ENCODE measurements at places on chromosomes 2 and 18. TPM values are rescaled to one million over a fixed set of nuclear protein-coding genes. Genes with fewer than 3 reads are reported as not detected.
A peak's percentile ranks its signal among the peaks of the same experiment; 100 is the strongest.

- no peak for DNase-seq
Measured at GRCh38 chr2:178731300-178731699, 75.9 kb downstream of the TTN start.

- no peak for DNase-seq
Measured at GRCh38 chr2:84429328-84429727, 29.8 kb downstream of the SUCLG1 start.

DNA sequence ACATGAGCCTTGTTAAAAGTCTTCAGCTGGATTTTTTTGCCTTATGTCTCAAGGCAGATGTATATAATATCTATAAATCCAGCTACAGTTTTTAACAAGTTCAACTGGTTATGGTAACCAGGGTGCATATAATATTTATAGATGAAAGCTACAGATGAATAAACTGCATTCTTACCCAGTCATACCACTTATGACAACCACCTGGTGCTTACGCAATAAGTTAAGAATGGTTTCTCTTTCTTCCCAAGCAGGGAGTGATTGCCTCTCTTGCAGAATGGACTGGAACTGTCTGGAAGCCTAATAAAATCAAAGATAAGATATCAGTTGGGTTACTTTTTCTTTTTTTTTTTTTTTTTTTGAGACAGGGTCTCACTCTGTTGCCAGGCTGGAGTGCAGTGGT, 19.6 kb downstream of the DHX57 start:
- no peak for DNase-seq

DNA sequence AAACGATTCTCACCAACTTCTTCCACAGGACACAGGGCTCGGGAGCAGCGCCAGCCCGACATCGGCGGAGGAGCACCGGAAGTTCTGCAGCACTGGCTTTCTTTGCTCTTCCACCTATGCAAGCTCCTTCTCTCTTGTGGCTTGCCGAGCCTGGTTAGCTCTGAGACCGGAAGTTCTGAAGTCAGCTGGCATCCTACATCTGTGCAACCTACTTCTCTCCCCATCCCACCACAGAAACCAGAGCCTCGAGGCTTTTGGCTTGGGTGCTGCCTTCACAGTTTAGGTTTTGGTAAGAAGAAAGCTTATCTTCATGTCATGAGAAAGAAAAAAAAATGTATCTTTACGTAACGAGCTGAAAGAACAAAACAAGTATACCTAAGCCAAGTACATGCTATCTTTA, 111.7 kb downstream of the ANKRD44 start:
- no peak for DNase-seq

DNA sequence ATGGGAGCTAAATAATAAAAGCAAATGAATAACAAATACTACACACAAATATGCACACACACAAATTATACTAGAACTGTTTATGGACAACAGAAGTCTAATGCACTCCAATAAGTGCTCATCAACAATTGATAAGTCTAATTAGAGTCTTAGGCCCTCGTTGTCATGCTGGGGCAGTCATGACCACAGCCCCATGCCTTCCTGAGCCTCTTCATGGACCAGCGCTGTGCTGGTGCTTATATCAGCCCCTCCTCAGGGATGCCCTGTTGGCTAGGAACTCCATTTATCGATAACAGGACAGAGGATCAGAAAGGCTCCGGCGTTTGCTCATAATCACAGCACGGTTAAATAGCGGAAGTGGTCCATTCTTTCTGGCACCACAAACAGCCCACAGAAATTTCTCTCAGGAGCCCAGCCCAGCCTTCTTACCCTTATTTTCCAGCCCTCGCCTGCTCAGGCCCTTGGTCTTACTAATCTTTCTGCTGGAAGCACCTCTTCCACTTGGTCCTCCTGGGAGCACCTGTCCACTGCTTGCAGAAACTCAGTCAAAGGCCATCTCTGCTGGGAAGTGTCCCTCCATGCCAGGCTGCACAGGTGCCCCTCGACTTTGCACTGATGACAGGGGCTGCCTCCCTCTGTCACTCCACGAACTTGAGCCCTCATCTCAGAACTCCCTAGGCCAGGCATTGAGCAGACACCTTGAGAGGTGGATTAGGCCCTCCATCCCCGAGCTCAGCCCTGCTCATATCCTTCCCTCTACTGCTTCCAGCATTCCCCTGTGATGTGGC, 500.2 kb upstream of the HS6ST1 start:
- no peak for DNase-seq

- DNase-seq: no peak
Measured at GRCh38 chr2:99652862-99653261, 163.0 kb upstream of the REV1 start.

DNA sequence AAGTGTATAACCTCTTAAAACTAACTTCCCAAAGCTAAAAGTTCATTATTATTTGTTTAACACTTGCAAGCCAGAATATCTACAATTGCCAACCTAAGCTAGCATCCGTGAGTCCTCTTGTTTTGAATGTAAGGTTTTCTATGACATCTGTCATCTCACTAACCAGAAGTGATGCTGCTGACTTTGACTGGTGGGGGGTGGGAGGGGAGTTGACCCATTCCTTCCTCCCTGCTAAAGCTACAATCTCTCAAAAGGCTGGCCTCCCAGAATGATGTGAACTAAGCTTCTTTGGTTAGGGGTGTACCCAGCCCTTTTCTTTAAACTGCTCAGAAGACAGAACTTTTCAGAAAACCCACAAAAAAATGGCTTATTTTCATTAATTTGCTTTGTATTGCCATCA, 280.6 kb downstream of the ZEB2 start:
- DNase-seq: no peak

DNA sequence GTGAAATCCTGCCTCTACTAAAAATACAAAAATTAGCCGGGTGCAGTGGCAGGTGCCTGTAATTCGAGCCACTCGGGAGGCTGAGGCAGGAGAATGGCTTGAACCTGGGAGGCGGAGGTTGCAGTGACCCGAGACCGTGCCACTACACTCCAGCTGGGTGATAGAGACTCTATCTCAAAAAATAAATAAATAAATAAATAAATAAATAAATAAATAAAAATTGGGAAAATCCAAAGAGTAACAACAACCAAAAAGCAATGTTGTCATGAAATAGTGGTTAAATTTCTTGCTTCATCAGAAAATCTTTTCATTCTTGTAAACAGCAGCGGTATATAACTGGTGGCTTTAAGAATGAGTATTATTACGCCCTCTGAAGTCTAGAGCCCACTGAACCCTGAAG, 54.4 kb downstream of the HEATR5B start:
- DNase-seq: no peak

DNA sequence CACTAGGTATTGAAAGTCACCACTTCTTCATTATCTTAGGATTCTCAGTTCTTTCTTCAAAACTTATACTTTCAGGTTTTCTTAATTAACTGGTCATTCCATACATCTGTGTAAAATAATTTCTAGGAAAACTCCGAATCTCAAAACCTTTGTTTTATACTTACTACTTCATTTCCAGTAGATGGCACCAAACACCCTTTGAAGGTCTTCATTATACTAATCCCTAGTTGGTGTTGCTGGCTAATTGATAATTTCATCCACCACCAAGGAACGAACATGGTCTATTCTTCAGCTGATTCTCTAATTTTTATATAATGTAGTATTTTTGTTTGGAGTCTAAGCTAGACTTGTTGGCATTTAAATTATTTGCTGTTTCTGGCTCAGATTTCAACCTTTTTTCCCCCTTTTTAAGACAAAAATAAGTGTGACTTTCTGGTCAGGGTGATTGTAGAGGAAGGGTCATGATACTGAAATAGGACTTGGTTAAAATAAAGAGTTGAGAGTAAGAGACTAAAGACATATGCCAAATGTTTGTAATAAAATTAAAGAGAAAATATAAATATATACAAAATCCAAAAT, 2.8 kb upstream of the MXD1 start:
- no peak for DNase-seq

GRCh38 chr2:239225371-239225851, 175.4 kb downstream of the HDAC4 start:
- DNase-seq: no peak

DNA sequence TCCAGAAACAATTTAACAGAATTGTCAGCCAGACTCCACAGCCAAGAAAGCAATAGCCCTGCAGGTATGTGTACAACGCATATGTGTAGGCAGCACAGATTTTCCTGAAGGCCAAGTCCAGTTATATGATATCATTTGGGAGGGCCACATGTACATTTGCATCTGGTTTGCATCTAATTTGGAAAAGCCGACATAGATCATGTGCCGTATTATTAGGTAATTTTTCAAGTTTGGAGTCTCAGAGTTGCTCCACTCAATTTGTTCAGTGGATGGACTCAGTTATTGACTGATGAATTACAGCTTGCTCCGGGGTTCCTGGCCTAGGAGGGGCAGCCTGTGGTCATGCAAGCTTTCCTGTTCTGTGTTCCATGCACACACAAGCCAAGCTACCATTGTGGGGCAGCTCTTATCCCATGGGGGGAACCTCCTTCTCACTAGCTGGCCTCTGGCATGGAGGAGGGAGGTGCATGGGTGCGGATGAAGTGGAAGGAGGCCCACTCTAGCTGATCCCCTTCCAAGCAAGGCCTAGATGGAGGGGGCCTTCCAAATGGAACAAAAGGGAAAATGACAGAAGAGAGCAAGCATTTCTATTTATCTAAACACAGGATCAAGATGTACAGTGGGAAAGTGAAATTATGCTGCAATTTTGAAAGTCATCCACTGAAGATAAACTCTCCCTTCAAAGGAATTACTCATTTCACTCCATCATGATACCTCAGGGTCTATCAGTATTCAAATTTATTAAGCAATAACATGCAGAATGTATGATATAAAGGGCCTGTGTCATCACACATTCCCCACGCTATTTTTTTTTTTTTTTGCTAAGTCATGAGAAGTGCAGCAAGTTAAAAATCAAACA, 202.6 kb upstream of the SMAD2 start:
- DNase-seq: no peak

- no peak for DNase-seq
Measured at GRCh38 chr2:200467806-200468681, 41.8 kb downstream of the KCTD18 start.

GRCh38 chr18:8820396-8821082, 115.2 kb downstream of the MTCL1 start:
- DNase-seq: no peak

DNA sequence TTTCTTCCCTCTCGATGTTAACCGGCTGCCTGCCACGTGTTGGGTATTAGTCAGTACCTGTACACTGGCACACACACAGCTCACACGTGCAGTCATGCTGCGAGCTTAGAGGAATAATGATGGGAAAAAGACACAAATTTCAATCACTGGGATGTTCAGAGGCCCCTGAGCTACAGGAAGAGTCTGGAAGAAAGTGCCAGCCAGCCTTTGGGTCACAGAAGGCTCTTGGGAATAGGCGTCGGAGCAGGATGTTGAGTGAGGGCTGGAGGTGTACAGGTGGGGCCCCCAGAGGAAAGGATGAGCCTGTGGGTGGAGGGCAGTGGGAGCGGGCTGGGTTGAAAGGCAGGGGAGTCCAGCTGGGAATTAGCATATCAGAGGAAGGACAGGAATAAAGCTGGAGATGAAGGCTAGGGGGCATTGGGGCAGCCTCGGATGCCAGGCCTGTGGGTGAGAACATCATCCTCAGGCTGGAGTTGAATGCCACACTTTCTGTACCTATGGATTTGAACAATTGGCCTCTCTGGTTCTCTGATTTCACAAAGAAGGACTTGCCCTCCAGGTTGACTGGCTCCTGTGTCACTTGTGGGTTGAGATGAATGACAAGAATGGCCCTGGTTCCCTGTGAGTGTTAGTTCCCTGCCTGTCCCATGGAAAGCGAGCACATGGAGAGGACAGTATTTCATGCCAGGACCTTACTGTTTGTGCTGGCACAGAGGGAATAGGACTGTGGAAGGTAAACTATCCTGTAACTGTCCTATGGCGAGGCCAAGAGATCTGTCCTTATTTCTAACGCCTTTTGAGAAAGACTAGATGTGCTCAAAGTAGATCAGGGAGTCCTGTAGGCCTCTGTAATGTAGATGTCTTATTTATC, 40.6 kb downstream of the GREB1 start:
- no peak for DNase-seq

GRCh38 chr2:48043131-48043700, 136.9 kb upstream of the FBXO11 start:
- DNase-seq: no peak

GRCh38 chr2:78351208-78351607, 674.3 kb upstream of the REG3G start:
- no peak for DNase-seq

GRCh38 chr2:121903037-121903689, 147.7 kb downstream of the TSN start:
- DNase-seq: no peak

- no peak for DNase-seq
Measured at GRCh38 chr2:43519643-43520221, 76.1 kb downstream of the THADA start.

GRCh38 chr2:224260372-224261020, 141.4 kb downstream of the FAM124B start:
- DNase-seq: peak; percentile 76

DNA sequence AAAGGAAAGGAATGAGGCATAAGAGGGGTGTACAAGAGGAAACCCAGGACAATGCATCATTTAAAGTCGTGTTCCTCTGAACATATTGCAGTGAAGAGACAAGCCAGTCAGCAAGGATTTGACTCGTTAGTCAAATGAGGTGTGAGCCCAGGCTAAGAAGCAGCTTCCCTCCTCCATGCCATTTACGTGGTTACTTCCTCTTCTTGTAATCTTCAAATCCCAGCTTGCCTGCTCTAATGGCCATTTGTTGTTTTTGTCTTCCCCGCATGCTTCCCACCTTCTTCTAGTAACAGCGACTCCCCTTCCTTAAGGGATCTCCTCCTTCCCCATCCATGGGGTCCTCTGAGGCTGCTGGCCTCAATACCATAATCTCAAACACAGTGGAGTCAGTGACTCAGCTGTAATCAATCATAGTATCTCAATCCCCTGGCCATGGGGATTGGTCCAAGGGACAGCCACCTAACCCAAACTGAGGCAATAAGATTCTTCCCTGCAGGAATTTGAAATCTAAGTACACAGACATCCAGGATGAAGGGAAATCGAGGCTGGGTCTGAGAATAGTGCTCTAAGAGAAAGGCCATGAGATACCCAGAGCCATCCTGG, 37.6 kb downstream of the SLC14A1 start:
- no peak for DNase-seq

GRCh38 chr2:239294571-239295054, 106.2 kb downstream of the HDAC4 start:
- no peak for DNase-seq

- no peak for DNase-seq
Measured at GRCh38 chr2:135651717-135652116, 89.9 kb upstream of the UBXN4 start.

REG3G gene
- polyA plus RNA-seq: not detected

PJVK gene
- polyA plus RNA-seq: 8.9 TPM

PMAIP1 gene
- 3.6 TPM for polyA plus RNA-seq

GKN1 gene
- polyA plus RNA-seq: not detected

MARCHF4 gene
- polyA plus RNA-seq: 0.13 TPM

TGFA gene
- 19.2 TPM for polyA plus RNA-seq

BUB1 gene
- 24.1 TPM for polyA plus RNA-seq

ANKRD30B gene
- polyA plus RNA-seq: not detected

RPRM gene
- polyA plus RNA-seq: 51.4 TPM

All from left renal pelvis (tissue), 4 donors.